Spinal cord (tissue), 10 donors: ENCODE measurements at places on chromosomes 6 and 20. TPM values are rescaled to one million over a fixed set of nuclear protein-coding genes. Genes with fewer than 3 reads are reported as not detected.

The LKAAEAR1 gene
- polyA plus RNA-seq = 7.7 TPM

The TMEM244 gene
- polyA plus RNA-seq = not detected

The MYBL2 gene
- polyA plus RNA-seq = 13.8 TPM

The ESR1 gene
- polyA plus RNA-seq = 1.6 TPM

The SRSF12 gene
- 27.8 TPM for polyA plus RNA-seq

The PRKN gene
- 8.9 TPM for polyA plus RNA-seq

The C20orf141 gene
- polyA plus RNA-seq = not detected
